Occipital lobe (tissue), 3 donors: ENCODE measurements at places on chromosomes 7 and 10. TPM values are rescaled to one million over a fixed set of nuclear protein-coding genes. Genes with fewer than 3 reads are reported as not detected.

The MAGI2 gene
- total RNA-seq = 244 TPM

The VGF gene
- 9.7 TPM for total RNA-seq

The SPDYE18 gene
- 1.4 TPM for total RNA-seq

The DCLRE1A gene
- 18.2 TPM for total RNA-seq

The C10orf105 gene
- total RNA-seq = under 0.01 TPM

The LRIT1 gene
- total RNA-seq = not detected

GRCh38 chr10:32060347-32060746, 4.1 kb upstream of the KIF5B start:
- DNase-seq = no peak

DNA sequence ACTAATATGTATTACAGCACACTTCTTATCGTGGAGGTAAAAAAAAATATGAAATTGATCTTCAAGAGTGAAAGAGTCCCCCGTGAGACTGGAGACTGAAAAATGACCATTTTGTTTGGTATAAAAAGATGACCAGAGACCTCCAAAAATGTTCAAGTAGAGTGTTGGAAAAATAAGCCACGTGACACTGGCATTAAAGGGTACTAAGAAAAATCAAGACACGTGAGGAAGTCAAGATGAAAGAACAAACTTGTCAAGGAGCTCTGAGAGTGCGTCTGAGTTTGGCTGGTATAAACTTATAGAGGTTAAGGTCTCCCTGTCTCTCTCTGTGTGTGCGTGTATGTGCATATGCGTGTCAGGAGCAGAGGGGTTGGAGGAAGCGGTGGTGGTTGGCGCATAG, 362.7 kb upstream of the COBL start:
- no peak for DNase-seq

- no peak for DNase-seq
Observed at GRCh38 chr10:15391491-15391890, 20.4 kb upstream of the FAM171A1 start.

DNA sequence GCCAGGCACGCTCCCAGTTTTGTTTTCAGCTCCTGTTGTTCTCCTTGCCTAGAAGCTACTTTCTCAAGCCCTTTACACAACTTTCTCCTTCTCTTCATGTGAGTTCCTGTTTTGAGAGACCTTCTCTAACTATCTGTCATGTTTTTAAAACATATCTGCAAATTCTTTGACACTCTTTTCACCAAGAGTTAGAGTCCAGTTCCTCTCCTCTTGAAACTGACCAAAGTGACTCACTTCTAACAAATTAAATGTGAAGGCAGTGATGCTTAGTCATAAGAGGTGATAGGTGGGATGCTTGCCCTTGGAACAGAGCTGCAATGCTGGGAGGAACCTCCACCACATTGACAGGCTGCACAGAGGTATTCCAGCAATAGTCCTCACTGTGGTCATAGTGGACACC, 25.3 kb downstream of the ZSCAN25 start:
- DNase-seq = no peak

DNA sequence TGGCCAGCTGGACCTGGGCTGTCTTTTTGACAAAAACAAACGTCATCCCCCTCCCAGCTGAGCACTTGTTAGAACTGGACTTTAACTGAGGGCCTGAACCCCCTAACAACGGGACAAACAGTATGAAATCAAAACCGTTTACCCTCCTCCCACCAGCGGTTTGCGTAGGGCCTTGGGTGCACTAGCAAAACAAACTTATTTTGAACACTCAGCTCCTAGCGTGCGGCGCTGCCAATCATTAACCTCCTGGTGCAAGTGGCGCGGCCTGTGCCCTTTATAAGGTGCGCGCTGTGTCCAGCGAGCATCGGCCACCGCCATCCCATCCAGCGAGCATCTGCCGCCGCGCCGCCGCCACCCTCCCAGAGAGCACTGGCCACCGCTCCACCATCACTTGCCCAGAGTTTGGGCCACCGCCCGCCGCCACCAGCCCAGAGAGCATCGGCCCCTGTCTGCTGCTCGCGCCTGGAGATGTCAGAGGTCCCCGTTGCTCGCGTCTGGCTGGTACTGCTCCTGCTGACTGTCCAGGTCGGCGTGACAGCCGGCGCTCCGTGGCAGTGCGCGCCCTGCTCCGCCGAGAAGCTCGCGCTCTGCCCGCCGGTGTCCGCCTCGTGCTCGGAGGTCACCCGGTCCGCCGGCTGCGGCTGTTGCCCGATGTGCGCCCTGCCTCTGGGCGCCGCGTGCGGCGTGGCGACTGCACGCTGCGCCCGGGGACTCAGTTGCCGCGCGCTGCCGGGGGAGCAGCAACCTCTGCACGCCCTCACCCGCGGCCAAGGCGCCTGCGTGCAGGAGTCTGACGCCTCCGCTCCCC, at the start of gene IGFBP1:
TSS of gene IGFBP1 (plus strand) at position 304 of the 808 bp plus-strand sequence. CDS start at position 469, 165 bp downstream.
- DNase-seq = no peak

- peak; percentile 43 for DNase-seq
Observed at GRCh38 chr10:49761789-49762565, at the start of gene OGDHL. Gene OGDHL, minus strand, starts transcription at chr10:49762323. Its CDS starts 3,731 bp downstream, at chr10:49758592.

DNA sequence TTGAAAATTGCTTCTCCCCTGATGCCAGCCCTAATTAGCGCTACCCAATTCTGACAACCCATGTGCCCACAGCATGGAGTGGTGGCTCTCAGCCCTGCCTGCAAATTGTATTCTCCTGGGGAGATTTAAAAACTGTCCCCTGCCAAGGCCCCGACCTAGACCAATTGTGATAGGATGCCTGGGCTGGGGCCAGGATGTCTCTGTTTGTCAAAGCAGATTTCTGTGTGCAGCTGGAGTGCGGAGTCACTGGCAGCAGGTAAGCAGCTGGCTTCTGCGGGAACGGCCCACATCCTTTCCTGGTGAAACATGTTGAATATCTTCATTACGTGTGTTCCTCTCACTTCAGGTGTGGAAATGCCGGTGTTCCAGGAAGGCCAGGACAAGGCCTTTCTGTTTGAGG, 238.6 kb downstream of the WDR37 start:
- no peak for DNase-seq
